ENCODE measurements at places on chromosomes 1 and 21. TPM values are rescaled to one million over a fixed set of nuclear protein-coding genes. Genes with fewer than 3 reads are reported as not detected.
A peak's percentile ranks its signal among the peaks of the same experiment; 100 is the strongest.

GRCh38 chr1:95509989-95510388 is 276.0 kb downstream of the RWDD3 start:
- no peak for DNase-seq

- no peak for DNase-seq
Measured at GRCh38 chr1:45393718-45394302, 53.6 kb upstream of the MUTYH start.

DNA sequence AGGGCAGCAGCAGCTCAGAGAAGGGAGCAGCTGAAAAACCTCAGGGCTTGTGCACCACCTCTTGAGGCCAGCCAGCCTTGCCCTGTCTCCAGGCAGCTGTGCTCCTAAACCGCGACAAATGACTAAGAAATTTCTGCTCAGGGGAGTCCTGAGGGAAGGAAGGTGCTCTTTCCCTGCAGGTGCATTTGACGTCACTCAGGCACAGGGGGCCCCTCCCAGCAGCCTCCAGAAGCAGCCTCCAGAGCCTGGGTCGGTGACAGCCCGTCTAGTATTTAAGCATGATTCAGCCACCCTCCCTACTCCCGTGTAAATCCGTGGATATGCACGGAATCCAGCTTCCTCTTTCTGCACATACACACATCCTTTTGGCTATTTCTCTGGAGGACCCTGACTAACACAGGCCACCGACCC is 560.5 kb downstream of the KIF26B start:
- DNase-seq = peak; percentile 7

- no peak for DNase-seq
Measured at GRCh38 chr1:177286396-177286795, 115.6 kb downstream of the BRINP2 start.

GRCh38 chr1:112268408-112268807 is 127.6 kb upstream of the CTTNBP2NL start:
- DNase-seq = no peak

The OR2L8 gene
- not detected for total RNA-seq

GRCh38 chr1:76075877-76076276 is 1.3 kb downstream of the ST6GALNAC3 start:
- no peak for DNase-seq

DNA sequence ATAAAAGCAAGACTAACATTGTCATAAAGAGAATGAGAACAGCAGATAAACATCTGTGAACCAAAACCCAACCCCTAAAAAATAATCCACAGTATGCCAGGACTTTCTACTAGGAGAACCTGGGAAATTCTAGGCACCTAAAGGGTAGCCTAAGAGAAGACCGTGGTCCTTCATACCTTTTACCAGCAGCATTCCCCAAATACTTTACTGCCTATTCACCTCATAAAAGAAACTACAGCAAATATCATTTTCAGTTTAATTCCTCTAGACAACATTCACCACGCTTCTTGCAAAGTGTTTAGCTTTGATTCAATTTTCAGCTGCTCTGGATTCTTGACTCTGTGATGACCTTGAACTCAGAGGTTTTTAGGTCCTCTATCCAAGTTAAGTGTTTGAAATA is 1180.7 kb upstream of the B3GALT2 start:
- DNase-seq = no peak

- DNase-seq = no peak
Measured at GRCh38 chr1:228276174-228276831, 68.5 kb downstream of the OBSCN start.

DNA sequence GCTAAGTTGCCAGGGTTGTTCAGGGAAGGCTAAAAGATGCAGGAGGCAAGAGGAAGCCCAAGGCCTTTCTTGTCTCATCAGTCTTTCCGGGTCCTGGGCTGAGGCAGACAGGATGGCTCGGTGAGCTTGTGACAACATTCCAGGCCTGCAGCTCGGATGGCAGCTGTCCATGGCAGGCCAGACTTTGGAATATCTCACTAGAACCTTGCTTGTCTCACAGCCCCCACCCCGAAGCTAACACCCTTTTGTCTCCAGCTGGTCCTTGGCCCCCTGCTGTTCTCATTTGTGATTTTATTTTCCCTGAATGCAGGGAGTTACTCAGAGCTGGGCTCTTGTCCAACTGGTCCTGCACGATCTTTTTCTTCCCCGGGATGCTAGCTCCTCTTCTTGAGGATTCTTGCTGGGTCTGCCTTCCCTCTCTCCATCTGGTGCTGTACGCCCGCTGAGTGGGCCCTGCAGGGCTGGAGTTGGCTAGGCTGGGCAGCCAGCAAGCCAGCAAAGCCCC is 477.2 kb upstream of the CAMK1G start:
- peak; percentile 44 for DNase-seq

GRCh38 chr1:150798525-150798924 is 9.5 kb downstream of the CTSK start:
- DNase-seq = no peak

The MROH7 gene
- total RNA-seq = not detected

DNA sequence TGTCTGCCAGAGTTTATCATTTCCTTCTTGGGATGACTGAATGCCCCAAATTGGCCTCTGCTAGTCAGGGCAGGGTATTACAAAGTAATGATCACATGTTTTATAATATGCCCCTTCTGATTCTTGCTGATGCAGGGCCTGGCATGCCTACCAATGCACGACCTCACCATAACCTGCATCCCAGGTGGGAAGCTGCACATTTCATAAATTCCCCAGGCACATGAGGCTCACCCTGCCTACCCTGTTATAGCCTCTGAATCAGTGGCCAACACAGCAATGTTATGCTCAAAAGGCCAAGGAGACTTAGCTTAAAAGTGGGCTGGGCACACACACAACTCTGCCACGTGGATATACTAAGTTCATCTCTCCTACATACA is 28.0 kb upstream of the XPR1 start:
- no peak for DNase-seq

The IL24 gene
- 3.5 TPM for total RNA-seq

The URB1 gene
- total RNA-seq = 14.0 TPM

The B3GALT6 gene
- total RNA-seq = 50.1 TPM

DNA sequence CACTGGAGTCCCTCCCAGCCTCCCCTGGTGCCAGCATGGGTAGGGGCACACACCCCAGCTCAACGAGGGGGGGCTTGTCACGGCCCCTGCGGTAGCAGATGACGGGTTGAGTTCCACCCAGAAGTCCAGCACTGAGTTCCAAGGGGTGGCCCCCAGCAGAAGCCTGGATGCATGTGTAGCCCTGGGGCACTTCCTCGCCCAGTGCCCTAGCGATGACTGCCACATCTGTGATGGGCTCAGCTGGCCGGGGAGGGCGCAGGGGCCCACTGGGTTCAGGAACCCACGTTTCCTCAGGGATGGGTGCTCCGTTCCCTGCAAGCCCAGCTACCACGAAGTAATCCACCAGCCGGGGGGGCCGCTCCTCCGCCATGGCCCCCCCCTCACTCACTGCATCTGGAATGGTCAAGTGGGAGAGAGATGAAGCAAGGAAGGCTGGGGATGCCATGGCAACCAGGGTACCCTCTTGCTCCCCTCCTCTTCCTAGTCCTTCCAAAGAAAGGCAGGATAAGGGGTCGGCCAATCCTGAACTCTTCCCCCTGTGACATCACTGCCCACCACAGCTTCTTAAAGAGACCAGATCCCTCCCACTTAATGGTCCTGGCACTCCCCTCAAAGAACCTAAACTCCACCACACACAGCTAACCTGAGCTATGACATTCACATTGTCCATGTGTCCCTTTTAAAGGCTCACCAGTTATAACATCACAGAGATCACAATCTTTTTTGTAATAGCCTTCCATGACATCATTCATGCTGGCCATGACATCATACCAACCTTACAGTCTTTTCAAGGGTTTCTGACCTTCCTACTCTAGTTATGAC is 2.3 kb downstream of the DENND4B start:
- no peak for DNase-seq

The RXRG gene
- total RNA-seq = not detected

DNA sequence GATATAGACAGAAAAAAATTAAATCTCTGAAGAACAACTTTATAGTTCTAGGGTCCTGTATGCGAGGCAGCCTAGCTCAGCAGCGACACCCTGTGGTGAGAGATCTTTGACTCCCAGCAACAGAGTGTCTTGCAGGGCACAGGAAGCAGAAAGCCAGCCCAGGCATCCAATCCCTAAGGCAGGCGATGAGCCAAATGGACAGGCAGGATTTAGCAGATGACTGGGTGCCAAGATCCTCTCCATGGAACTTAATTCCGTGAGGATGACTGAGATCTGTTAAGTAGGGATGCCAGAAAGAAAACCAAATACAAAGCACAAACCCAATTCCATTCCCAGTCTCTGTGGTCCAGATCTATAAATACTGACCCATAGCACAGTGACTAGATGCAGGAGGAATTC is 38.8 kb downstream of the HLCS start:
- peak; percentile 89 for DNase-seq

The CYP4A11 gene
- not detected for total RNA-seq

The IFFO2 gene
- total RNA-seq = 11.4 TPM

DNA sequence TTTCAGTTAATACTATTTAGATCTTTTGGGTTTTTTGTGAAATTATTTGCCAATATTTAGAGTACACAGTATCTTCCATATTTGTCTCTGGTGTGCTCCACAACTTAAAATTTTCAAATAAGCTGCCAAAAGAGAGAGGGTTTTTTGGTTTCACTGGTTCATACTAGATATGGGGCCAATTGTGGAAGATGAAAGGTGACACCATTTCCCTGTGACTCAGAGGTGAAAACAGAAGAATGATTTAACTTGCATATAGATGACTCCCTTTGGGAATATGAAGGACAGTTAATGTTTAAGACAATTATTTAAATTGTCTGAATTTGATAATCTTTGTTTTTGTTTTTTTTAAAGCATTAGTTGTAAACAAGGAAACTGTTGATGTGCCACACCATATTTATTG is 37.5 kb downstream of the IVNS1ABP start:
- no peak for DNase-seq

DNA sequence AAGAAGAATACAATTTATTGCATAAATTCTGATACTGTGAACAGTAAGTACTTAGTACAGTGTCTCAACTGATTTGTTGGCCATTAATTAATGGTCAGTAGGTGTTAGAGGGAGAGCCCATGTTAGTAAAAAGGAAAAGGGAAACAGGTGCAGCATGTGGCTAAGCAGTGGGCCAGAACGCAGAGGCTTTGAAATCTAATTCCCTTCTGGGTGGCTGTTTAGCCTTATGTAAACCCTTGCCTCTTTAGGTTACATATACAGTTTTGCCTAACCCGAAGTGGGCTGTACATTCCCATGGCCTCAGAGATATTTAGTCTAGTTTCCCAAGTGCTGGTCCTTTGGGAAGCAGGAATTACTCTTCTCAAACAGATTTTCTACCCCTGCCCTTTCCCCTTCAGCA is 43.5 kb upstream of the BCL9 start:
- DNase-seq = no peak

The S100A2 gene
- 15.8 TPM for total RNA-seq

DNA sequence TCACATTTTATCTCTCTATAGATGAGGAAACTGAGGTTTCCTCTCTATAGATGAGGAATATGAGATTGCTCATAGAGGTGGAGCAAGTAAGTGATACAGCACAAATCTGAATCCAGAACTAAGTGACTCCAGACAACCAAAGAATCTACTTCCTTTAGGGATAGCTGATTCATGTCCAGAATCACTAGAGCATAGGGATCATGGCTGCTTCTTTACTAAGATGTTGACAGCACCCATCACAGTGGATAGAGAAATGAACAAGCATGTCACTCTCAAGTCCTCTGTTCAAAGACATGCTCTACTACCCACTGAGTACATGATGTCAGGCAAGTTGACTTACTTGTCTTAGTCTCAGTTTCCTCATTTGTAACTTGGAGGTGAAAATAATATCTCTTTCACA is 116.1 kb upstream of the SPATA6 start:
- no peak for DNase-seq

The IL20 gene
- total RNA-seq = 0.25 TPM

The GNAT2 gene
- 0.16 TPM for total RNA-seq

GRCh38 chr1:2989976-2990375 is 31.3 kb upstream of the ACTRT2 start:
- DNase-seq = no peak

DNA sequence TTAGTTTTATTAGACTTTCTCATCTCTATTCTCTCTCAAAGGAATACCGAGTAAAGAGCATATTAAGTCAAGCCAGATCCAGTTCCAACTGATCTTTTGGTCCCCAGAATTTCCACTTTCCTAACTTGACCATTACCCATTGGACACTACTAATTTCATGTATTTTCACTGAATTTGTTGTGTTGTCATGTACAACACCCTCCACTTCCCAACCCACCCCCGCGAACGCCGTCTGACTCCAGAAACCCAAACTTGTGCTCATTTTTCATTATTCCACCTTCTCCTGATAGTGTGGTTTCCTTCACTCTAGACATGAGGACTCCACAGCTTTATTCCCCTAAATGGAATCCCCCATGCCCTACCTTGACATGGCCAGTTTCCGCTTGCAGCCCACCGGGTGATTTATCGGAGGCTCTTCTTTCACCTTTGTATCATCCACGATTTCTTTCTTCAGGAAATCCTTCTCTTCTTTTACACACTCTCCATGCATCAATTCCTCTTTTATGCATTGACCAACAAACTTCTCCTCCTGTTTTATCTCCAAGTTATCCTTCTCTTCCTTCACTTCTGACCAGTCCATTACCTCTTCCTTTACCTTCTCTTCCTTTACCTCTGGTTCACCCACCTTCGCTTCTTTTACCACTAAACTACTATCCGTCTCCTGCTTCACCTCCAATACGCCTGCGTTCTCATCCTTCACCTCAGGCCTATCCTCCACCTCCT is 805 bp downstream of the ZNHIT6 start:
- DNase-seq = no peak

DNA sequence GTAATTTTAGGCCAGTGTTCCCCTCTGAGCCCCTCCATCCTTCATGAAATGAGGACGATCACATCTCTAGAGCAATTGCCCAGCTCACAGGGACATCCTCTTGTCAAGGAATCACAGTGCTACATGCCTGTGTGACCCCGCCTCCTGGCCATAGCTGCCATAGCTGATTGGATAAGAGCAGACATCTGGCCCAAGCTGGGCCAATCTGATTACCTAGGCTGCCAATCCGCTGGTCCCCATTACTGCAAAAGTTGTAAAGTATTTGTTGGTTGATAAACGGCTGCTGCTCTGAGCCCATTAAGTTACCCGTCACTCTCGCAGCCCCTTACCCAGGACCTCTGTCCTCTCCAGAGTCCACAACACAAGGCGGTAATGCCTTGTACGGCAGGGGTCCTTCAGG is 8.3 kb downstream of the NT5C1A start:
- no peak for DNase-seq

The PKNOX1 gene
- total RNA-seq = 37.7 TPM

GRCh38 chr1:228397966-228398365 is 8.7 kb downstream of the TRIM11 start:
- DNase-seq = no peak

The NCMAP gene
- total RNA-seq = 0.05 TPM

The FNDC5 gene
- 0.84 TPM for total RNA-seq

The NEK2 gene
- 75.1 TPM for total RNA-seq

The S100A1 gene
- total RNA-seq = 0.32 TPM

The TMEM79 gene
- 0.69 TPM for total RNA-seq
